Occipital lobe (tissue), 3 donors: ENCODE measurements at places on chromosomes 7 and 10.

DNA sequence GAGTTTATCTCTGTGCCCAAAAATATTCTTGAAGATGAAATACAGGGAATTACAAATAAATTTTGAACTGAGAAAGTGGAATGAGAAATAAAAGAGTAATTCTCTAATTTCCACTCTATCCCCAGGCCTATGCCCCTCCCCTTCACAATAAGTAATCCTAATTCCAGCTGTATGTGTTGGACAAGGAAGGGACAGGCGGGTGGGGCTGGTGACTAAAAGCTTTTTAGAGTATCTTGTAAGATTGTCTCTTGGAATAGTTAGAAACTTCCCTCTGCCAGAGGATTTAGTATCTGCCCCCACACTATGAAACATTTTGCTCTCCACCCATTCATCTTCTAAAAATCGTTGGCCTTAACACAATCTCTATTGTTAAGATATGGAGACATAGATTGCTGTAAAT, 199.2 kb downstream of the MBL2 start:
- DNase-seq, result no peak

GRCh38 chr10:2145926-2146478, 408.7 kb upstream of the ADARB2 start:
- DNase-seq, result no peak

DNA sequence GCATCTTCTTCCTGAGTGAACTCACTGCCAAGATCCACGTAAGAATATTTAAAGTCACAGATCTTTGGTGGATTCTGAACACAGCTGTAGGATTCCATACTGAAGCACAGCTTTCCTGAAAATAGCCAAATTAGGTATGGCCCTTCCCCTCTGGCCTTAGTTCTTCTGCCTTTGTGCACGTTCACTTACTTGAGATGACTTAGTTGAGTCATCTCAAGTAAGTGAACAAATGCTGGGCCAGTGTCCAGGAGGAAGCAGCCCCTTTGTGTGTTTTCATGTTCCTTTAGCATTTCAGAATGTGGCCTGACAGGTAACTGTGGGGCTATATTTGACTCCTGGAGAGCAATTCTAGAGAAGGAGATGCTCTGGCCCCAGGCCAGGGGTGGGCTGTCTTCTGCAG, 51.5 kb downstream of the CCNY start:
- no peak for DNase-seq

DNA sequence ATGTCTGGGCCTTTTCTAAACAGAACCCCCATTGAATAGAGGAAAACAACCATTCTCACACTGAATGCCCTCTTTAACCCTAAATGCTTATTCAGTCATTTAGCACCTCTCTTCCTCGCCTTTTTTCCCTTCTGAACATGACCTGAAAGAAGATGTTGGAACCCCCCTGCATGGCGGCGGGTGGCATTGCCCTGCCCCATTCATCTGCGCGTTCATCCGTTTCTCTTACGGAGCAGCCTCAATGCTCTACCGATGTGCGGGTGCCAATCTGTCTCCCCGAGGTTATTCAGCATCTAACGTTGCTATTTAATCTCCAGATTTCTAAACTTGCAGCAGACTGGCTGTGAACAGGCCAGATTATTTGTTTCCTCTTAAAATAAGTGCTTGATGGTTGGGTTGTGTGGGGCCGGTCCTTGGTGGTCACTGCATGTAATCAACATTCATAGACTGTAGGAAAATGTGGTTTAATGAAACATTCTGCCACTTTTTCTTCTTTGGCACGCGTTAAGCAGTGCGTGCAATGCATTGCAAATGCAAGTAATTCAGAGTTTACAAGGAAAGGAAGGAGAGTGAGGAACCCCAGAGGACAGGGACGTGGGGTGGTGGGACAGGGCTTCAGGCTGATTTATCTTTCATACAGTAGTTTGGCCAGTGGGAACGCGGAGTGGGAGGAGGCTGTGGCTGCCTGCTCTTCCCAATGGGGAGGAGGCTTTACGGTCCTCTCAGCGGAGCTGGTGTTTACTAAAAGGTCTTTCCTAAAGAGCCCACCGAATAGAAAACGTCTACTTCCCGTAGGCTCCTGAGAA, 286.7 kb downstream of the DPP6 start:
- no peak for DNase-seq

DNA sequence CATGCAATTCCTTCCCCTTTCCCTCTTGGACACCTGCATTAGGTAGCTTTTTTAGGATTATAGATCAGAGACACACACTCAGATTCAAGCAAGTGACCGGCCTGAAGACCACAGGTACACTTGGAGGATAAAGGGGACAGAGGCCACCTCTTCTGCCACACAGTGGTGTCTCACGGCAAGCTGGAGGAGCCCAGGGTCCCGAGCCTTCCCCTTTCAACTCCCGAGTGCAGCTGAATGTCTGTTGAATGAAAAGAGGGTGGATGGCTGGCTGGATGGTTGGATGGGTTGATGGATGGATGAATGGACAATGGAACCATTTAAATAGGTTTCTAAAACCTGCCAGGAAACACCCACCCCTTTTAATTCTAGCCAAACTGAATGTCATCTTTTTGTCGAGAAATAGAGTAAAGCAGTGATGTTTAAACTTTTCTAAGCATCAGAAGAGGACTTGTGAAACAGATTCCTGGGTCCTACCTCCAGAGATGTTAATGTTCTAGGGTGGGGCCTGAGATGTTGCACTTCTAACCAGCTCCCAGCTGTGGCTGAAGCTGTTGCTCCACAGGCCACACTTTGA, 49.2 kb upstream of the ZMIZ1 start:
- DNase-seq, result no peak

DNA sequence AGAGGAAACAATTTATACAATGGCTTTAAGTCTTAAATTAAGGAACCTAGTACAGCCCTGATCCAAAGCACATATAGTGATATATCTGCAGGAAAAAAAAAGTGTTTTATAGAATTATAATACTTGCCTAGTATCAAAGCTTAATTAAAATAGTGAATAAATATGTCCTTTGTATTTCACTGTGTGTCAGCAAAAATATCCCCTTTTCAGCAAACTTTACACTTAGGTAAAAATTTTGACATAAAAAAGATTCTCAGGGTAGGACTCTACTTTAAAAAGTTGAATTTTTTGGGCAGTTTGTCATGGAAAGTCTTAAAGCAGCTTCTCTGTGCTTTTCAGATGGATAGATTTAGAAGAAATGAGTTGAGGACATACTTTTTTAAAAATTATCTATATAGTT, 12.7 kb upstream of the NEBL start:
- DNase-seq, result no peak

DNA sequence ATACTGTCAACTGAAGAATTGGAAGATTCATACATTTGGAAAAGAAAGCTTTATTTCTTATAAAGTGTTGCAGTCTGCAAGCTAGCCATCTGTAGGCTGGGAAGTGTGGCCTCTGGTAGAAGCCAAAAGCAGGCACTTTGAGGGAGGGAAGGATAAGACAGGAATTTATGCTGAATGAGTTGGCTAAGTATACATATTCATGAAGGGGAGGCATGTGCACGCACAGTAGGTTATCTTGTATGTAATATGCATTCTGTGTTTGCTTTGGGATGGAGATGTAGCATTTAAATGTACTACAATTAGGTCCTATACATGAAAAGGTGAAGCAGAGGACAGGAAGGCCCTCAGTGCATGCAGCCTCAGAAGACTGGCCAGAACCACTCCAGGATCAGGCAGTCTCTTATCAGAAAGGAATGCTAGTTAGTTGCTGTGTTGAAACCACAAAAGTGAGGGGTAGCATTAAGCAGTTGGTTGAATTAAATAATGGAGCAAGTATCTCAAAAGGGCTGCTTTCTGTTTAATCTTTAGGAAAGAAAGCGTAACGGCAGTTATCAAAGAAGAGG, 40.9 kb downstream of the MYO3A start:
- no peak for DNase-seq

- DNase-seq, result no peak
Observed at GRCh38 chr10:51031950-51032349, 42.3 kb upstream of the PRKG1 start.

DNA sequence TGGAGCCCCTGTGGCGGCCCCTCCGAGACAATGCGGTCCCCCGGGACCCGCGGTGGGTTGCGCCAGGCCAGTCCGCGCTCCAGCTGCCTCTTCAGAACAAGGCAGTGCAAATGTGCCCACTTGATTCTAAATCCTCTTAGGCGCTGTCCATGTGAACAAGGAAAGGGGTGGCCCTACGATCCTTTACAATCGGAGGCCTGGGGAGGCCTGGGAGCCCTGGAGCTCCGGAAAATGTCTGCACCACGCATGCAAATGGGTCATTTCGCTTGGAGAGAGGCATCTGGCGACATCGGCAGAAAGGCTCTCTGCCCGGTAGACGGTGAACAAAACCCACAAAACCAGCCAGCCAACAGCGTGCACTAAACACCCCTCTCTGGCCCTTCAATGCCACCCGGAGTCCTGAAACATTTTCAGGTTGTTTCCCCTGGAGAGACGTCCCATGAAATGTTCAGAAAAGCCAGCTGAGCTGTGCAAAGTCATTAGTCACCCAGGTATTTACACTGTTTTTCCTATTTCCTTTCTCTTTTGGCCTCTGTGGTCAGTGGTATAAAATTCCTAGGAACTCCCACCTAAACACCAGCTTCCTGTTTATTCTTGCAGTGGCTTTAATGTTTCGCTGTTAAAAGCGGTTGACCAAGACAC, 102.8 kb upstream of the ZNF438 start:
- peak; percentile 38 for DNase-seq

GRCh38 chr10:122503012-122503411, 41.7 kb downstream of the HTRA1 start:
- no peak for DNase-seq

DNA sequence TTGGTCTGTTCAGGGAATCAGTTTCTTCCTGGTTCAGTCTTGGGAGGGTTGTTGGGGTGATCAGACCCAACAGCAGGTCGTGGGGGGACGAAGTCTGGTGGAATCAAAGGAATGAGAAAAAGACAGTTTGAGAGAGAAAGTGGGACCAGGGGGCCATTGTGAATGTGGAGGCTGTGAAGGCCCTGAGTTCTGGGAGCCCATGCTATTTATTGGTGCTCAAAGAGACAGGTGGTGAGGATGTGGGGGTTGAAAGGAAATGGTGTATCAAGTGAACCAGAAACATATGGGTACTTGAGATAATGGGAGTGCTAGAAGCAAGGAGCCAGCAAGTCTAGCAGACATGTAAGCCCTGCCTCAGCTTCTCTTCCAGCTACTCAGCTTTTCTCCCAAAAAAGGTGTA, 84.1 kb downstream of the CCSER2 start:
- DNase-seq, result no peak

GRCh38 chr10:131923038-131923756, 22.4 kb downstream of the PPP2R2D start:
- no peak for DNase-seq

DNA sequence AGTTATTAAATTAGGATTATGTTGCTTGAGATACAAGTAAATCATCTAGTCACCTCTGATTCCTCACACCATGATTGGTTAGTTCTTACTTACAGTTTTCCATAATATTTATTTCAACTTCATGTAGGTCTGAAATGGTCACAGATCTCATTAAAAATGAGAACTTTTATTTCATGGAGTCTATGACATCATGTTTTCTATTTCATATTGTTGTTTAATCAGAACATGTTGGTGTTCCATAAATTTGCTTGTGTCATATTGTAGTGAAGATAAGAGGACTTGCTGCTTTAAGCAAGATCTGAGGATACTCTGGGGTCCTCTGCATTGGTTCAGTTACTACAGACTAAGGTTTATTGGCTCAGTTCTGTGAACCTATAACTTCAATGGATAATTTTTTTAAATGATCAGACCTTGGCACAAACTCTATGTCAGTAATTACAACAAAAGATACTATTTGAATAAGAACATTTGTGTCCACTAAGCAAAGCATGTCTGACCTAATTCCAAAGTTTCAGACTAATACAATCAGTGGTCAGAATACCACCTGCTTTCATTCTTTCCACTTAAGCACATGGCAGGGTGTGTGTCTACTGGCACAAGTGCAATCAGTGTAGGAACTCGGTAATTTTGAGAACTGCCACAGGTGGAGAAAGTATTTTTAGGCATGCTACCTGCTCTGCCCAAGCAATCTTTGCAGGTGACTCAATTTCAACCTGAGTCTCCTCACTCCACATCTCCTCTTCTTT, 68.5 kb downstream of the CCDC71L start:
- no peak for DNase-seq

DNA sequence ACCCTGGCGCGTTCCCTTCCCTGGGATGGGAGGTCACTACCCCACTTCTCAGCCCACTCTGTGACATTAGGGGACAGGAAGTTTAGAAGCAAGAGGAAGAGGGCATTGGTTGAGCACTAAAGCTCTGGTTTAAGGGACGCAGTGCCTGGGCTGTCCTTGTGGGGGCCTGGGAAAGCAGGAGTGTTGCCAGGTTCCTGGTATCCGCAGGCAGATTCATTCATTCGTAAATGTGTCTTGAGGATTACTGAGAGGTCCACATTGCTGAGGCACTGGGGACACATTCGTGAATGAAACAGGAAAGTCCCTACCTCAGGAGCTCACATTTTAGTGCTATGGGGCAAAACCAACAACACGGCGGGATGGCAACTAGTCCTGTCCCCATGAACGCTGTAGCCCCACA, 69.4 kb downstream of the COL13A1 start:
- DNase-seq, result no peak

DNA sequence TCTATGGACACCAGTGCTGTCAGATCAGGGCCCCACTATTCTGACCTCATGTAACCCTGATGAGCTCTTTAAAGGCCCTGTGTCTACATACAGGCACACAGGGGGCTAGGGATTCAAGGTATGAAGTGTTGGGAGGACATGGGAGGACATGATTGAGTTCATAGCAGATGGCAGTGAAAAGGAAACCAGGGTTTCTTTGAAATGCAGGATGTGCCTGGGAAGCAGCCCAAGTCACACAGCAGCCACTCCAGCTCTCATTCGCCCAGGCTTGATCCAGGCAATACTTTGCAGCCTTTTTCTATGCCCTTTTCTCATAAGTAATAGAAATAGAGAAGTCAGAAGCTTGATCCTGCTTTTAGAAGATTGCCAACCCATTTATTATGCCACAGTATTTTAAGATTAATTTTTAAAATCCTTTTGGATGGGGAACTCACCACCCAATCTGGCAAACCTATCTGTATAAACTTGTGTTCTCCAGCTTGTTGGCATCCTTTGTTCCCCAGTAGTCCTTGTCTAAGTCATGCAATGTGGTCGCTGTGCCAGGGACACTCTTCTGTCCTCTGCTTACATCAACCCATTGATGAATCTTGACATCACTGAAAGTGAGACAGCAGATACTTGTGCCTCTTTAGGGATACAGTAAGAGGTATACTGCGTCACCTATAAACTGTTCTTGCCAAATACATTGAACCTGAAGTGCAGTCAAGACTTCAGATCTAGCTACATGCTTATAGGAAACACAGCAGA, 95.0 kb downstream of the TAF3 start:
- no peak for DNase-seq
